ENCODE measurements at places on chromosomes 5 and 9.

DNA sequence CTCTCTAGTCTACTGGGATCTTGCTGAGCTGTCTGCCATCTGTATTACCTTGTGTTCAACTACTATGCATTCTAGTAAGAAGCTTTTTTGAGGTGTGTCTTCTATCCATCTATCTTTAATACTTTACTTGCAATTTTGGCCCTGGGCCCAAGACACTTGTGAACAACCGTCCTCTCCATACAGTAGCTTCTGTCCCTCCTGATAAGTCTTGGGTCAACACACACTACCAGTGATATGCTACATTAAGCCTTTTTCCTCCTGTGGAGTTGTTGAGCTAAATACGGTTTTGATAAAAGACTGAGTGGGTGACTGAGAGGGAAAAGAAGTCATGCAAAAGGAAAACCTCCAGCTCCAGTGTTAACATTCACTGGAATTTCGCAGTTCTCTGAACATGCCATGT is 133.3 kb upstream of the PCA3 start:
- DNase-seq: no peak

- DNase-seq: no peak
Measured at GRCh38 chr9:73689051-73689870, 537.6 kb downstream of the ANXA1 start.

DNA sequence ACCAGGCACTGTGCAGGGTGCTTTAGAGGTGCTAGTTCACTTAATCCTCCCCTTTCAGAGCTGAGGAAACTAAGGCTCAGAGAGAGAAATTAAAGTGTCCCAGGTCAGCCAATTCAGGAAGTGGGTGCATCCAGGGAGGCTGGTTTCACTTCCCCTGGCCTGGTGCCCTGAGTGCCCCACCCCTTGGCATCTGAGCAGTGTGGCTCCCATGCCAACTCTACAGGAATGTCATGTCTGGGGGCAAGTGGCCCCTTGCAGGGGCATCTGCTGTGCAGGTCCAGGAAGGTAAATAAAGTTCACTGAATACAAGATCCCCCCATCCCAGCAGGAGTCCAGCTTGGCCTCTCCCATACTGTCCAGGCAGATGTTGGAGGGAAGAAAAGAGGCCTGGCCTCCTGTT is 4.4 kb upstream of the N4BP3 start:
- no peak for DNase-seq

GRCh38 chr9:92968081-92968480 is 20.8 kb downstream of the FGD3 start:
- no peak for DNase-seq

- DNase-seq: no peak
Measured at GRCh38 chr5:115812372-115812771, 4.1 kb downstream of the CDO1 start.

GRCh38 chr5:96079075-96079474 is 117.4 kb upstream of the ELL2 start:
- DNase-seq: no peak

DNA sequence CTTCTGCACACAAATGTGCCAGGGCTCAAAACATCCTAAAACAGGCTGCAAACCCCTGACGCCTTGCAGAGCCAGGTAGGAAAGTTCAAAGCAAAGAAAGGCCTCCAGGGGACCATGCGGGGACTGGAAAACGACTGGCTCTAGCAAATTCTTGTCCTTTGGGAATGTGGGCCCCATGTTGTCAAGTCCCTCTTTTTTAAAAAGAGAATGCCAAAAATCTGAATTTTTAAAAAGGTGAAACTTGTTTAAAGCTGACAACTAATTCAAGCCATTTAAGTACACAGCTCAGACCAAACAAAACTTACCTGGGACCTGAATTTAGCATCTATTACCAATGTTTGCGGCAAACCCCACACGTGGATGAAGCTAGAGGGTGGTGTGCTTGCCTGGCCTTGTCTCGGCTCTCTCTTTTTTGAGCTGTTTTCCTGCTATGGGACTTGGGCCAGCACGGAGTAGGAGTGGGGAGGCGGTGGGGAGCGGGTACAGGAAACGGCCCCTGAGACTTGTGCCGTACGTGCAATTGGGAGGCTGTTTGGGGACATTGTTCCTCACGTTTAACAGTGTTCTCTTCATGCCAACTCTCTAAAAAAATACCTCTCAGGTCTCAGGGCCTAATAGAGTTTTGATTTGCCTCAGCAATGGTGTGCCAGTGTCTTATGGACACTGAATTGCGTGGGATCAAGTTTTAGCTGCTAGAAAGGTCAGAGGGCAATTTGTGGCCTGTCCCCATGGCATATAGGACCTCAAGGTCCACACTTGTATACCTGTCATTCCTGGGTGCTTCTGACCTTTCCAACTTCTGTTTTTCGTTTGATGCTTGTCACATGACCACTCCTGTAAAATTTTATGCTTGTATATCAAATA is 15.1 kb upstream of the PHF19 start:
- DNase-seq: no peak

GRCh38 chr9:90025816-90026215 is 421.0 kb downstream of the GADD45G start:
- DNase-seq: no peak

- no peak for DNase-seq
Measured at GRCh38 chr5:181204826-181205760, at the start of gene TRIM7. TRIM7 (minus strand) TSS chr5:181205196; CDS start chr5:181205110, 86 bp downstream.

GRCh38 chr5:151257731-151258181 is 4.8 kb downstream of the GM2A start:
- no peak for DNase-seq

DNA sequence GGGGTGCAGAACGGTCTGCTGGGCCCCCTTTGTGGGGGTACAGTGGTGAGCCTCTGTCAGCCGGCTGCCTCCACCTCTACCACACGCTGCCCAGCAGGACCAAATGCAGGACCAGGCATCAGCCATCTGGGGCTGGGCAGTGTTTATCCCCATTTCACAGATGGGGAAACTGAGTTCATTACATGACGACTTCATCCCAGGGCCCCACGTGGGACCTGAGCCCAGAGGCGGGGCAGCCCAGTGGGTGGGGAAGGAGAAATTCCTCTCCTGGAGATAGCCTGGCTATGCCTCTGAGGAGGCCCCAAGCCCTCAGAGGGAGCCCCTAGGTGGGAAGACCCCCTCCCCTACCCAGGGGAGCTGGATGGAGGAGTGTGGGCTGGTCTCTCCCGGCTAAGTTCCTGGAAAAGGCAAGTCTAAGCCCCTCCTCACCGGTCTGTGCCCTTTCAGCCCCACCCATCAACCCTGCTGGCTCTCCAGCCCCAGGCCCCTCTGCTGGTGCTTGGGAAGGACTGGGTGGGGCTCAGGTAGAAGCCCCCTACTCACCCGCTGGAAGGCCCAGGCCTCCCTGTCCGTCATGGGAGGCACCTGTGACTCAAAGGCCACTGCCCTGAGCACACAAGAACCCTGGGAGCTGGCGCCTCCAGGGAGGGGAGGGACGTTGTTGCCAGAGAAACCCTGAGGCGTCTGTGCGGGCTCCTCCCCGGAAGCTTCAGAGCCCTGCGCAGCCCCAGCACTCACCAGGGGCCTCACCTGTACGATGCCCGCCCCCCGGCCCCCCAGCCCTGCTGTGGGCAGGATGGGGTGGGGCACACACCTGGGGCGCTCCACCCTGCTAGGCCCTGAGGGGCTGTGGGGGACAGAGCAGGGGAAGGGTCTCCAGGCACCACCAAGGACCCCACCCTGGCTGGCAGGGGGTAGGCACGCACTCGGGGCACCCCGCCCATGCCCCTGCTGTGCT is 7.4 kb upstream of the CCDC187 start:
- DNase-seq: no peak

DNA sequence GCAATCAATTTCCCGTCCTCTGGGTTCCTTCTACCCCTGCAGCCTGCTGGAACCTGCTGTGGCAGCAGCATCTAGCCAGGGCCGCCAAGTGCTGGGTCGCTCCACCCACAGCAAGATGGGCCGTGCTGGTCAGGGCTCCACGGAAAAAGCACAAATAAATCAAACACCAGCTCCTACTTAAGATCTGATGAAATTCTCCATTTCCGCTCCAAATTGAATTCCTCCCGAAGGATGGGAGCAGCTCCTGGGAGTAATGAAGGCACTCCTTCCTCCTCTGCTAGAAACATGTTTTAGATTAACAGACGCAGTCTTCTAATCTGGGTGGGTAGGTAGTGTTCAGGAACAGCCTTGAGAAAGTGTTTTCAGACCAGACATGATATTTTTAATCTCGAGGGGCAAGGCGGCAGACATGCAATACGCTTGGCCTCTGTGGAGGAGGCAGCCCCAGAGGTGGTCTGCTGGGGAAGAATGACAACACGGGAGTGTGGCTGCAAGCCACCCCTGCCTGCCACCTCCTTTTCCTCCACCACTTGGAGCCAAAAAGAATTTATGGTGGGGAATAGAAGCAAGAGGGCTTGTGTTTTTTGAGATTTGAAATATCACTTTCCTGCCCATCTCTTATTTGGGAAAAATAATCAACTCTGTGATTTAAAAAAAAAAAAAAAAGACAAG is 194.1 kb downstream of the AOPEP start:
- no peak for DNase-seq

DNA sequence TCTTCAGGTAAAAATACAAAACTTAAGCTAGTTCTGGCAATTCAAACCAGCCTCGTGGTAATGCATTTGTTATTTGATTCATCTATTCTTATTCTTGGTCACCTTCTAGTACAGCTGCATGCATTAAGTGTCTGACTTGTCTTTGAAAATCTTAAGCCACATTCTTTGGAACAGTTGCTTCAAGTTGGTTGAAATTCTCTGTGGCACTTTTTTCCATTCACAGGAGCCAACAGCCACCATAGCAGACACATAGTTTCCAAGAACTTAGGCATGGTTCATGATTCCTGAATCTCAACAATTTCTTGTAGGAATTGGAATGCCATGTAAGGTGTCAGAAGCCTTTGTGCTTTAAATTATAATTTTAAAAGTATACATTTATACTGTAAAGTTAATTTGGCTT is 47.4 kb upstream of the MEF2C start:
- DNase-seq: no peak

DNA sequence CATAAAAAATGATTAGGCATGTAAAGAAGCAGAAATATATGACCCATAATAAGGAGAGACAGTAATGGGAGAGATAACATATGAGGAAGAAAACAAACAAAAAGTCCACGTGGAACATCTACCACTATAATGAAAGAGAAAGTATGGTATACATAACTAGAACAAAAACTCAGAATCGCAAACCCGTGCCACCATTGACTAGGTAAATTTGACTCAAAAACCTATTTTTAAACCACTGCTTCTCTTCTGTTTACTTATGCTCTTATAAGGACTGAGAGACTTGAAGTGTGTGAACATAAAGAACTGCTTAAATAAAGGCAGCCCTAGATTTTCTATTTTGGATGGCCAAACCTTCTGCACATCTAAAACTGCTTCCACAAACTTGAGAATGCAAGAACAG is 330.7 kb downstream of the CAAP1 start:
- no peak for DNase-seq

- DNase-seq: no peak
Measured at GRCh38 chr5:180077594-180078284, 6.2 kb upstream of the RNF130 start.

DNA sequence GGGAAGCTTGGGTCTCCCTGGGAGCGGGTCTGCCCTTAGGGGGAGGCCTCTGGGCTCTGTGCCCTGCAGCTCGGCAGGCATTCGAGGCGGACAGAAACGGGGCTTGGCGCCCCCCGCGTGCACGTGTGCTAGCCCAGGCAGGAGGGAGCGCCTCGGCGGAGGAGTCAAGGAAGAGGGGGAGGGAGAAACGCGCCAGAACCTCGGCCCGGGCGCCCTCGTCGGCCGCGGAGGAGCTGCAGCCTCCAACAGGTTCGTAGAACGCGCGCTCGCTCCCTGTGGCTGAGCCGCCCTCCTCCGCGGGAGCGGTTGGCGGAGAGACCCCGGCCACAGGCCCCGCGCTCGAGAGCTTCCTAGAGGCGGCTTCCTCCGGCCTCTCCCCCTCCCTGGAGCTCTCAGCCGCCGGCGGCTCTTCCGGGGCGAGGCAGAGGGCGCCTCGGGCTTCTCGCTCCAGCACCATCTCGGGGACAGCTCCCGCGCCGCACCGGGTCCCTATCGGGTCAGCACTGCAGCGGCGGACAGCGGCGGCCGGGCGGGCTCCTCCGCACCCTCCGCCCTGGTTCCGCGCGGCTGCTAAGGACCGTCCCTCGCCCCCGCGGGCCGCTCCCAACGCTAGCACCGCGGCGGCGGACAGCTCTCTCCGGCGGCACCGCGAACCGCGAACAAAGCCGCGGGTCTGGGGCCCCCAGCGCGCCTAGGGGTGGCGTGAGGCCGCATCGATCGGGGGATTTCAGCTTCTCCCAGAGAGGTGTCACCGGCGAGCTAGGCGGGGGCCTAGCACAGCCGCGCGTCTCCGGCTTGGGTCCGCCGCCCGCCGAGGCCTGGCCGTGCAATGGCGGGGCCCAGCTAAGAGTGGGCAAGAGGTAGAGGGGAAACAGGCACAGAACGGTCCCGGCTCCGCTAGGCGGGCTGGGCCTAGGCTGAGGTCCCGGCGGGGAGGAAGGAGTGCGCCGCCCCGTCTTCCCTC is 74.6 kb upstream of the CPLX2 start:
- peak; percentile 72 for DNase-seq

- no peak for DNase-seq
Measured at GRCh38 chr9:129972816-129973215, 70.2 kb downstream of the FNBP1 start.

DNA sequence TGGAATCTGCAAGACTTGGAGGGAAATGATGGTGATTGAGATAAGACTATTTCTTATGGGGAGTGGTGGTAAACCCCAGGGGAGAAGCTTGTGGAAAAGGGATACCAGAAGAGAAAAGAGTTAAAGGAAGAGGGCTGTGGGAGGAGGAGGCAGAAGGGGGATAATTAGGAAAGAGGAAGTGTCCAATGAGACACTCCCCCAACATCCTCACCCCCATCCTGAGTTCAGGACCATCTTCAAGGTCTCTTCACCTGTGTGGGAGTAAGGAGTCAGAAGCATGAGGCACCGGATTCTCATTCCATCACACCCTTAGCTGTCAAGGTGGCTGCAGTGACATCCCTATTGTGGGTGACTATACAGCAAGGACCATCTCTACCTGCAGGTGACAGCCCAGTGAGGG is 106.6 kb upstream of the POC5 start:
- DNase-seq: no peak

DNA sequence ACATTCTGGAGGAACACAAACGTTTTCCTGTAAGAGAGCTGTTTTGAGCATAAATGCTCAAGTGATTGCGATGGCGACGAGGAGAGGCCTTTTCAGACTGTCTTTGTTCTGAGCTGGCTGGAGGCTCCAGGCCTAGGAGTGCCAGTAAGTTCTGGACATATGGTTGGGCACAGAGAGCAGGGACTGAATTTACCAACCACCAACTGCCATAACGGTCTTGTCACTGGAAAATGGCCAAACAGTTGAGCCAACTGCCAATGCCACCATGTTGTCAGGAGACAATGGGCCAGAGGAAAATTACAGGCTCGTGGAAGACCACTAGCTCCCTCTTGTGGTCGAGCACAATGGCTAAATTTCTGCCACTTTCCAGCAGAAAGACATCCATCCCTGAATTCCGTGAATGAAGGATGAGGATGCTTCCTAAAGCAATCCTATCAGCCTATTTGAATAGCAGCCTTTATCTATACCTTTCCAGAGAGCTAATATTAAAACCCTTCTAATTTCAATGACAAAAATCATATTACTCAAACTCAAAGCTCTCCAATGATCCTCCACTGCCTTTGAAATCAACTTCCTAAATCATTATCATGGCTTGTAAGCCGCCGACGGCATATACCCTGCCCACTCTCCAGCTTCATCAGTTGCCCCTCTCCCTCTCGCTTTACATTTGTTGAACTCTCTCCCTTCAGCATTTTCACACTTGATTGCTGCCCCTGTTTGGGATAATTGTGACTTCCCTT is 66.9 kb upstream of the GLIS3 start:
- DNase-seq: no peak

- no peak for DNase-seq
Measured at GRCh38 chr9:134035041-134036039, 10.1 kb downstream of the BRD3OS start.
